ENCODE measurements at places on chromosomes 1 and 21.

DNA sequence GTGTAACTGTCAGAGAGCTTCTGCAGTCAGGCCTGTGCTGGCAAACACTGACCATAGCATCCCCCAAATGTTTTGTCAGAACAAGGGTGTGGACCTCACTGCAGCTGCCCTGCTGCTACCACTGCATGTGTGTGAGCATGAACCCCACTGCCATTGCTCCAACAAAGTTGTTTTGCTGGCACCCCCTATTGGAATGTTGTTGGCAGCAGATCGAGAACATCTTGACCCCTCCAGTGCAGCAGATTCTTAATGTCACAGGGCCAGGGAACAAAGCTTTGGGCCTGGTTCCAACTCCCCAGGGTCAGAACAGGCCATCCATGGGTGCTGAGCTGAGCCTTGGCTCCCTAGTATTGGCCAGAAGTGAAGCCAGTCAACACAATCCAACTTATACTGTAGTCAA lies 1537.4 kb downstream of the NCAM2 start:
- no peak for DNase-seq

DNA sequence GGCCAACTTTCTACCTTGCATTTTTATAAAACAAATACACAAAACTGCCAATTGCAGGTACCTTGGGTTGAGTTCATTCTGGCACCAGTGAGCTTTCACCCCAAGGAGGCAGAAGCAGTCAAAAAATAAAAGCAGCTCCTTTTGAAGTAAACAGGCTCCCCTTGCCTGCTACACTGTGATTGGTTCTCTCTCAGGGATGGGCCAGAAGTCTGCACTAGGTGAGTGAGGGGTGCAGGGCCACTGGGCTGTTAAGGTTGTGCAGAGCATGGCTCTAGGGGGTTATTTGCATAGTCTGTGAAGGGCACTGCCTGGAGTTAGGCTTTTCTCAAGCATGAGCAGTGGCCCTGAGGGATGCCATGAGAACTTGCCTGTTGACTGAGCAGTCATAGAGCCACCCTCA lies 39.1 kb downstream of the AKNAD1 start:
- DNase-seq, result no peak

DNA sequence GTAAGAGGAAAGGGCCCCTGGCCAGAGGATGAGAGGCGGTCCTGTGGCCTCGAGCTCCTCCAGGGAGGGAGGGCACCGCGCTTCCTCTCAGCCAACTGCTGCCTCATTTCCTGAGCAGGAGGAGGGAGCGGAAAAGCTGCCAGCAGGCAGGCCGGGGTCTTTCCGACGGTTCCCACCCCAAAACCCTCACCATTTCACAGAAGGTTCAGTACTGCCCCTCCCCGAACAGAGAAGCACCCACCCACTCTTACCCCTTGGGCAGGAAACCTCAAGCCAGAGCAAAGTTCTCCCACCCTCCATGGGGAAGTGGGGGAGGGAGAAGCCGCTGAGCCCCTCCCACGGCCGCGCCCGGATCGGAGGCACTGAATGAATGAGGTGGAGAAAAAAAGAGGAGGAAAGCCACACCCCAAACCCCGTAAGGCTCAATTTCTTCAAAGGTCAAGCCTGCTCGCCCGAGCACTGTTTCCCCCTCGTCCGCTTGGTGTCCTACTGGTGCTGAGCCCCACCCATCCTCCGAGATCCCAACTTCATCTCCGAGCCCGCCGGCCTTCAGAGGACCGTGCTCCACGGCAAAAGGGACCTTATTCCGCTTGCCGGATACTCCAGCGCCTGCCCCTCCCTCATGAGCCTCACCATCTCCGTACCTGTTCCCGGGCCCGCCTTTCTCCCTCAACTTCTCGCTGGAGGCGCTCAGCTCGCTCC lies 9.4 kb downstream of the TPM3 start:
- peak; percentile 92 for DNase-seq

DNA sequence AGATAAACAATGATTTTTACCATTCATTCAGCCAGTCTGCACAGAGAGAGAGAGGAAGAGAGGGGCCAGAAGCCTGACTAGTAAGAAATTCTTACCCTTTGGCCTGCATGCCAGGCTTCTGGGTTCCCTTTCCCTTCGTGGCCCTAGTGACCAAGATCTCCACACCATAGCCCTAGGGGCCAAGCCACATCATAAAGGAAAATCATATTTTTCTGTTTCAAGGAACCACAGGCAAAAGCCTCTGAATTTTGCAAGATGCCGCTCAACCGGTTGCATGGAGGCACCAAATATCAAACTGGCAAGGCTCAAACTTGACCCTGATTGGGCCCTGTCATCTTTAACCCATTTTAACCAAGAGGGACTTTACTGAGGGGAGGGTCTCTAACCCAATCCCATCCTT lies 103.1 kb upstream of the SOX13 start:
- no peak for DNase-seq
